ENCODE measurements at places on chromosomes 5 and 9.

DNA sequence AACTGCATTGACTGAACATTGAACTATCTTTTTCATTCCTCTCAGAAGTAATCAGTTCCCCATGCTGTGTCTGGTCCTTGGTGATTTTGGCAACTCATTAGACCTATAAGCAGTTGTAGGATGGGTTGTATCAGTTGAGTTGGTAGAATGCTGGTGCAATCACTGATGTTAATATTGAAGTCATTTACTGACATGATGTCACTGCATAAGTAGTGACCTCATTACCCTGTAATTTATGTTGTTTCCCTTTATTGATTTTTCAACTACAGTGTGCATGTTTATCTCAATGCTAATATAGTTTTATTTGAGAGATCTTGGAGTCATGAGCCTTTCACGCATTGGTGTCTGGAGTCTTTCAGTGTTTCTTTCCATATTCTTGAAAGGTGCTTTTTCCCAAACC is 275.0 kb downstream of the SPATA31D1 start:
- DNase-seq: no peak

DNA sequence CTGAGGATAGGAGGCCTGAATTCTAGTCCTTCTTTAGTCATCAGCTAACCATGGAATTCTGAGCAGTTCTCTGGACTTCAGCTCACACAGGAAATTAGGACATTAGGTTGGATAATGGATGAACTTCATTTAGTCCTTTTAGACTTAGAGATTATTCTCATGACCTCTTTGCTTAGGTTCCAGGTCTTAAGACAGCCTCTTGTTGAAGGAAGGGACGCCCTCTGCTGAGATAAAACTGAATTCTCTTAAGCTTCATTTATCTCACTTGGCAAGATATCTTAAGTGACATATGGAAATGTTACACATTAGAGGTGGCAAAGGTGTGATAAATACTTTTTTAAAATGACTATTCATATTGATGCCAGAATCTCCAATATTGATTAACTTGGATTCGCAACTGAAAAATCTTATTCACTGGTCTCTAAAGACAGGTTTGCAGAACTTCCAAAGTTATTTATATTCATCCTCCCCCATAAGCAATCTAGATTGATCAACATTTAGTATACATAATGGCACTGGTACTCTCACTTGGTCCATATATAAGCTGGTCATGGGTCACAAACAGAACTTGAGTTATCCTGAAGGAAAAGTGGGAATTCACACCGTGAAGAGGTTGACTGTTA is 16.9 kb upstream of the ZNF366 start:
- no peak for DNase-seq

GRCh38 chr9:98365781-98366180 is 110.3 kb upstream of the TBC1D2 start:
- no peak for DNase-seq

- DNase-seq: no peak
Measured at GRCh38 chr5:178241231-178241663, 8.6 kb upstream of the PHYKPL start.
